Renal pelvis (tissue), 12 donors: ENCODE measurements at places on chromosomes 5 and 9. TPM values are rescaled to one million over a fixed set of nuclear protein-coding genes. Genes with fewer than 3 reads are reported as not detected.

SUSD3 gene
- polyA plus RNA-seq, result 10.4 TPM

FSD1L gene
- polyA plus RNA-seq, result 8.0 TPM

CTSV gene
- polyA plus RNA-seq, result 36.0 TPM

IL5 gene
- not detected for polyA plus RNA-seq

OBP2B gene
- polyA plus RNA-seq, result 0.14 TPM

NR5A1 gene
- polyA plus RNA-seq, result 0.34 TPM

C1QTNF2 gene
- 1.1 TPM for polyA plus RNA-seq

FAM169A gene
- 18.0 TPM for polyA plus RNA-seq

STKLD1 gene
- polyA plus RNA-seq, result 4.6 TPM

TXNDC8 gene
- not detected for polyA plus RNA-seq

ZNF484 gene
- polyA plus RNA-seq, result 7.1 TPM

SLU7 gene
- polyA plus RNA-seq, result 69.8 TPM

CCNG1 gene
- polyA plus RNA-seq, result 183 TPM

SPATA31C1 gene
- 0.55 TPM for polyA plus RNA-seq
